ENCODE measurements at places on chromosomes 2 and 18.

GRCh38 chr2:134244086-134244485 lies 9.8 kb upstream of the MGAT5 start:
- DNase-seq = no peak

DNA sequence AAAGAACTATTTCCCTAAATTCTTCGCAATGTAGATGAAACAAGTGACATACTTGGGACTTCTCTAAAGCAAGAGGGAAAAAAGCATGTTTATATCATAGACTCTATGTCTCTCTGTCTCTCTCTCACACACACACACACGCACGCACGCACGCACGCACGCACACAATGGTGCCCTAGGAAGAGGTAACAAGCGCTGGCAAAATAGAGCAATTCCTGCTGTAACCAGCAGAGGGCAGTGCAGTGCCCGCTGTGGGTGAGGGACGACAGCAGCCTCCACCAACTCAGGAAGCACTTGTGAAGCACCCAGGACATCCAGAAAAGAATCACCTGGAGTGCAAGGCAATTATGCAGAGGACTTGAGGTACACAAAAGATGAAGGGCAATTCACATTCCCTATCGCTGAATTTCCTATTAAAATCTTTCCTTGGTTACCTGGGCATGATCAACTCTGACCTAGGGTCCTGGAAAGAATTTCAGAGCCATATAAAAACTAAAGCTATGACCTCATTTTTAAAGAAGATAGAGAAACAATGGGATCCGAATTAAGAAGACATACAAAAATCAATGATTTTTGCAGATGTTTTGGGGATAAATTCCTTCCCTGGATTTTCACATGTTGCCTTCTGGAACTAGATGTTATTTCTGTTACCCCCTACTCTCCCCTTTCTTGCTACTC lies 166.4 kb downstream of the PDE11A start:
- DNase-seq = peak; percentile 70

DNA sequence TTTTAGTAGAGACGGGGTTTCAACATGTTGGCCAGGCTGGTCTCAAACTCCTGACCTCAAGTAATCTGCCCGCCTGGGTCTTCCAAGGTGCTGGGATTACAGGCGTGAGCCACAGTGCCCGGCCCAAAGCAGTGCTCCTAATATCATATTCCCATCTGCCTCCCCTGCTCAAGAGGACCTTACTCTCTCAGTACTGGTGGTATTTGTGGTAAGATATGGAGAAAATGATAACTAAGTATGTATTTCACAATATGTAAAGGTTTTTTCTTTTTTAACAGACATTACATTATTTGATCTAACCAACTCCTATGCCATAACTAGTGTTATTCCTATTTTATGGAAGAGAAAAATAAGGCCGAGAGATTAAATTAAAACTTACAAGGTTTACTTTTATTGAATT lies 201.0 kb downstream of the CAMKMT start:
- DNase-seq = no peak

DNA sequence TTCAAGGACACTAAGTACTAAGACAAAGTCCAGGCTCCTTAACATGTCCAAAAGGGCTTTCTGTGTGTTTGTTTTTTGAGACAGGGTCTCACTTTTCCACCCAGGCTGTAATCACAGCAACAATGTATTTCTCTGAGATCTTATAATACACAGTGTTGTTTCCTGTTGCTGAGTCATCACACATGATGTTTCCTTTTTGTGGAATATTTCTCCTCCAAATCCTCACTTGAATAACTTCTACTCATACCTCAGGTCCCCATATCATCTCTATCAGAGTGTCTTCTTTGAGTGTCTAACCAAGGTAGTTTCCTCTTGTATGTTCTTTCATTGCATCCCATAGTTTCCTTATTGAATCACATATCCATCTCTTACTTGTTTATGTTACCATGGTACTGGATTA lies 632.0 kb upstream of the PIK3C3 start:
- DNase-seq = no peak

GRCh38 chr2:52934920-52935640 lies 832.5 kb upstream of the CHAC2 start:
- no peak for DNase-seq

DNA sequence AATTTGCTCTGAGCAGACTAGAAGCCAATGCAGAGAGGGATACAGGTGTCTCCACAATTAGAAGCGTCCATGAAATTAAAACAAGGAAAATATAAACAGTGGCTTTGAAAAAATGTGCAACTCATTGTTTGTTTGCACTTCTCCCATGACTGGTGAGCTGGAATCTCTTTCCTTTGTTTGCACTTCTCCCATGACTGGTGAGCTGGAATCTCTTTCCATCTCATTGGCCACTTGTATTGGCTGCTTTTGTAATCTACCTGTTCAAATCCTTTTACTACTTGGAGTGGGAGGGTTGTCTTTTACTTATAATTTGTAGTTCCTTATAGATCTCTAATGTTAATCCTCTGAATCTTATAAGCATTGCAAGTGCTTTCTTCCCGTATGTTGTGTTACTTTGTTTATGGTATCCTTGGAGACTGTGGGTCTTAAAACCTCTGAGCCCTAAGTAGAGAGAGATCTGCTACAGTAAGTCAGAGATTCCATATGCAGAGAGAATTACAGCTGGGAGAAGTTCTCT lies 94.1 kb downstream of the RTN4 start:
- peak; percentile 56 for DNase-seq

DNA sequence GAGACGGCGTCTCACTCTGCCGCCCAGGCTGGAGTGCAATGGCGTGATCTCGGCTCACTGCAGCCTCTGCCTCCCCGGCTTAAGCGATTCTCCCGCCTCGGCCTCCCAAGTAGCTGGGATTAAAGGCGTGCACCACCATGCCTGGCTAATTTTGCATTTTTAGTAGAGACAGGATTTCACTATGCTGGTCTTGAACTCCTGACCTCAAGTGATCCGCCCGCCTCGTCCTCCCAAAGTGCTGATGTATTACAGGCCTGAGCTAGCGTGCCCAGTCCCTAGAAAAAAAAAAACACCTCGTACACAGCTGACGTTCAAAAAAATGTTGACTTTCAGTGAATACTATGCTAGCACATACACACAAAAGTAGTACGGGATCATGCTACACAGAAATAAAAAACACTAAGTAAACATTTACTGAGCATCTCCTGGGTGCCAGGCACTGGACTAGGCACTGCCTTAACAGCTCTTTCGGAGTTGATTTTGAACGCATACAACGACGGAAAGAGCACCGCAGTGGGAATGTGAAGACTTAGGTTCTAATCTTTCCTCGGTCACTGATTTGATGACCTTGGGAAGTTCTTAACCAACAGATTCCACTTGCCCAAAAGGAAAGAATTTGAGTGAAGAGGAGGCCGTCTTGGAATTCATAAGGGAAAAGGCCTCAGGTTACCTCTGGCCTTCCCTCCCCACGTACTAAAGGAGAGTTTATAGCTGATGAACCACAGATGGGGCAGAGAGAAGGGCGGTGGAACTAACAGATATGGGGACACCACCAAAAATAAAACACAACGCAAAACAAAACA lies 1.1 kb downstream of the DNAJC27 start:
- no peak for DNase-seq

GRCh38 chr2:65016789-65017188 lies 27.6 kb downstream of the SLC1A4 start:
- no peak for DNase-seq

DNA sequence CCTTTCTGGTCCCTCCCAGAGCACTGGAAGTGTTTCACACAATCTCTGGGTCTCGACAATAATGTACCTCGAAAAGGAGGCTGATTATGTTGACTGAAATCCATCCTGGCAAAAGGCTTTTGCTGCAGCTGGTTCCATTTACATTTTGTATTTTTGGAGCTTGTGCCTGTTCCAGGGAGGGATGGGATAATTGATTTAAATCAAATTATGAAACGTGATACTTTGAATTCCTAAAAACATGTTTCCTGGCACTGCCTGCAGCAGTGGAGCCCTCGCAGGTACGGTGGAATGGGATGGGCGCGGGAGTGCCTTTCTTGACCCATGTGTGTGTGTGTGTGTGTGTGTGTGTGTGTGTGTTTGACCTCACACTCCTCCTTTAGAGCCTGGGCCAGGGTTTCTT lies 455.5 kb upstream of the MEIS1 start:
- no peak for DNase-seq

- no peak for DNase-seq
Observed at GRCh38 chr2:190670182-190670946, 21.5 kb downstream of the NAB1 start.

DNA sequence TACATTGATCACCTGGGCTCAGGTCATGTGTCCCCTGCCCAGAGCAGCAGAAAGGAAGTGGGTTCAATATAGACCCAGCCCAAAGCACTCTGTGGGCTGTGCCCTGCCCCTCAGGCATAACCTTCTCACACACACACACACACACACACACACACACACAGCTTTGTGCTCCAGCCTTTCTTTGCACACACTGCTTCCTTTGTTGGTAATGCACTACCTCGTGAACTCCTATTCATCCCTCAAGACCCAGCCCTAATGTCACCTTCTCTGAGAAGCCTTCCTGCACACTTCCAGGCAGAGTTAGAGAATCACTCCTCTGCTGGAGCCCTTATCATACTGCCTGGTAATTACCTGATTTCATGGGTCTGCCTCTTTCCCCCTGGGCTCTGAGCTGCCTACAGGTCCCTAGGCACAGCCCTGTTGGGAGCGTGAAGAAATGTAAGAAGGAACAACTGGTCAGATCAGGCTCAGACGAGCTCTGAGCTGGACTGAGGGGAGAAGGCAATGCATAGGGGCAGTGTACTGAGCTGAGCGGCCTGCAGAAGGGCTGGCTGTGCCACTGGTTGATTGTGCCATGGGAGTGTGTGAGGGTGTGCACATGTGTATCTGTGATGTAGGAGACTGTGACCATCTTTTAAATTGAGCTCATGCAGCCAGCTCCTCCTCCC lies 210.3 kb downstream of the GLI2 start:
- DNase-seq = no peak

DNA sequence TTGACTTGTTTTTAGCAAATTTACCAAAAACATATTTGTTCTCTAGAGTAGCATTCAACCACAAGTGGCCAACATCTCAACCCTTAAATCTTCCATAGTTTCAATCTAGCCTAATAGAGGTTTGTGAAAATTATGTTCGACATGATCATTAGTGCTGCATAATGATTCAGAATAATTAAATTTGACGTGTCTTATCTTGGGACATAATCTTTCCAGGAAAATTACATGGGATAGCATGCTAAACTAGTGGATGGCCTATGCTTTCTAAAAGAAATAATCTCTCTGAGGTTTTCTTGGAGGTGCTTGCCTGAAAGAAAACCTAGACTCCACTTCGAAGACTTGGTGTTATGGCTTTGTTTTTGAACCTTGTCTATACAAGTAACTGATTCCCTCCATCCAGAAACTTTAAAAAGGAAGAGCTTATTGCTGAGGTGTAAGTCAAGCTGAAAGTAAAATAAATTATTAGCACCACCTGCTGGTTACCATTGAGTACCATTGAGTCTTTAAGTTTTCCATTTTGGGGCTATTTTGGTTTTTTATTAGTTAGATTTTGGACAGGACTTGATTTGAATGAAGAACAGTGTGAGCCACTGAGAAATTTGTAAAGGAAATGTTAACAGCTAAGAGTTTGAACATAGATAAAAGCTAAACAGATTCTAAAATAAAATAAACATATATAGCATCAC lies 32.7 kb downstream of the COX7A2L start:
- DNase-seq = no peak

- no peak for DNase-seq
Observed at GRCh38 chr2:144470334-144470733, 49.6 kb downstream of the ZEB2 start.

DNA sequence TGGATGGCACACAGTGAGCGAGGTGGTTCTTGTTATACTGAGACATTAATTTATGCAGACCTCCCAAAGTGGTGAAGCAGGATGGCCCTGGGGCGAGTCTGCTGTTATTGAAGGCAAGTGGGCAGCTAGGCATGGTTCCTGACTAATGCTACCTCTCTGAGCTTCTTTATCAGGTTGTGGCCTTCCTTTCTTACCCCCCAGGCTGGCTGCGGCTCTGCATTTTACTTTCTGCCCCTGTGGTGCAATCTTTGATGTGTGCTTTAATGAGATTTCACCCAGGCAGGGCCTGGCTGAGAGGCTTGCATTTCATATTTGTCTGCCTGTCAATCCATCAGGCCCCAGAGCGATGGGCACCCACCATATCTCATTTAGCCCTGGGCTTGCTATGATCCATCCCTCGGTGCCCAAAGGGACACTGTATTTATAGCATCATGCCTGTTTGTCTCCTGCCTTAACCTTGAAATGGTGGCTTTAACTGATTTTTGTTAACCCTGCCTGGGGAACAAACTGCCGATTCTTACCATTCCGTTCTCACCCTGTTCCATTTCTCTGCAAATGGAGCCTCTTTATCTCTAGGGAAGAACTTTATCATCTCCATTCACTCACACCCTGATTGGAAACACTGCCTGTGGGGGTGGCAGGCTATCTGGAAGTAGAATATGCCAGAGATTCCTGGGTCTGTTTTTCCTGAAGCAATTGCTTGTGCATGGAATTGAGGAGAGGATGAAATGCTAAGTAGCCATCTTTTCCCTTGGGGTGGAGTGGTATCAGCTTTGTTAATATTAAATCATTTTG lies 316.2 kb upstream of the THSD7B start:
- DNase-seq = no peak
